Stimulated activated CD4-positive, alpha-beta T cell treated with anti-CD3 and anti-CD28 coated beads, Interleukin-12 subunit alpha, Interleukin-12 subunit beta, amount 100 ng/mL, for 24 hours (primary cell): ENCODE measurements at places on chromosomes 16 and 17.

GRCh38 chr17:62309396-62309795, 71.0 kb upstream of the EFCAB3 start:
- DNase-seq = no peak

DNA sequence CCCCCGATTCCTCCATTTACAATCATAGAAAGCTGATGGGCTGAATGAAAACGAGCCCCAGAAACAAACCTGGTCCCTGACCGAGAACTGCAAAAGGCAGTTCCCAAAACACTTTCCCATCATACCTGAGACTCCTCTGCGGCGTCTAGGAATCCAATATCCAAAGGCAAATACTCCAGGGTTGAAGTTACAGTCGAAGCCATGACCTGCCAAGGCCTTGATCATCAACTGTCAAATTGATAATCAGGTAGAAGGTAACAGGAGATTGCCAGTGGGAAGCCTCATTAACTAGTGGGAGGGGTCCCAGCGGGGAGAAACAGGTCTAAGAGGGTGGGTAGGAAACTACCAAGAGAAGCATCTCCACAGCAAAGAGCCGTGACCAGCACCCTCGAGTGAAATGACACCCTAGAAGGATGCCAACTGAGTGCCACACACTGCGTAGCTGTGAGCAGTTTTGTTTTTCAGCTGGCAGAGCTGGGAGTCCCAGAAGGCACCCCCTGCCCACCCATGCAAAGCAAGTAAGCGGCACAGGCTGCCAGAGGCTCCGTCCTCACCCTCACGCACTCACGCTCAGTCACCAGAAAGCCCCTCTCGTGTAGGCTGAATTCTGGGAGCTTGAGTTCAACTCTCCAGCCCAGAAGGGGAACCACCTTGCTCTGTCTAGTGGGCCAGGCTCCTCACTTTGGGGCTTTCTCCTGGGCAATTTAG, 146.1 kb downstream of the GAS7 start:
- no peak for DNase-seq

GRCh38 chr17:30476726-30477082, 504 bp upstream of the GOSR1 start:
- peak; percentile 2 for DNase-seq

DNA sequence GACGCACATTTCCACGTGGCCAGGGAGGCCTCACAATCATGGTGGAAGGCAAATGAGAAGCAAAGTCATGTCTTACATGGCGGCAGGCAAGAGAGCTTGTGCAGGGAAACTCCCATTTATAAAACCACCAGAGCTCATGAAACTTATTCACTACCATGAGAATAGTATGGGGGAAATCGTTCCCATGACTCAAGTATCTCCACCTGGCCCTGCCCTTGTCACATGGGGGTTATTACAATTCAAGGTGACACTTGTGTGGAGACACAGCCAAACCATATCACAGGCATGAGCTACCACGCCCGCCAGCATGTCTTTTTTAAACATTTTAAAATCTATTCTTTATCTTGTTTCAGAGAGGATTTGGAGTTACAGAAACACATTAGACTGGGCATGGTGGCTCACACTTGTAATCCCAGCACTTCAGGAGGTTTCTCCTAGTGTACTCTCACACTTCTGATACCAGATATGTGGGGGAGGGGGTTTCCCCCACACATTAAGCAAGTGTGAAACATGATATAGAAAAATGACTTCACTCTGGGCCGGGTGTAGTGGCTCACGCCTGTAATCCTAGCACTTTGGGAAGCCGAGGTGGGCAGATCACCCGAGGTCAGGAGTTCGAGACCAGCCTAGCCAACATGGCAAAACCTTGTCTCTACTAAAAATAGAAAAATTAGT, 5.6 kb upstream of the ATMIN start:
- DNase-seq = no peak

DNA sequence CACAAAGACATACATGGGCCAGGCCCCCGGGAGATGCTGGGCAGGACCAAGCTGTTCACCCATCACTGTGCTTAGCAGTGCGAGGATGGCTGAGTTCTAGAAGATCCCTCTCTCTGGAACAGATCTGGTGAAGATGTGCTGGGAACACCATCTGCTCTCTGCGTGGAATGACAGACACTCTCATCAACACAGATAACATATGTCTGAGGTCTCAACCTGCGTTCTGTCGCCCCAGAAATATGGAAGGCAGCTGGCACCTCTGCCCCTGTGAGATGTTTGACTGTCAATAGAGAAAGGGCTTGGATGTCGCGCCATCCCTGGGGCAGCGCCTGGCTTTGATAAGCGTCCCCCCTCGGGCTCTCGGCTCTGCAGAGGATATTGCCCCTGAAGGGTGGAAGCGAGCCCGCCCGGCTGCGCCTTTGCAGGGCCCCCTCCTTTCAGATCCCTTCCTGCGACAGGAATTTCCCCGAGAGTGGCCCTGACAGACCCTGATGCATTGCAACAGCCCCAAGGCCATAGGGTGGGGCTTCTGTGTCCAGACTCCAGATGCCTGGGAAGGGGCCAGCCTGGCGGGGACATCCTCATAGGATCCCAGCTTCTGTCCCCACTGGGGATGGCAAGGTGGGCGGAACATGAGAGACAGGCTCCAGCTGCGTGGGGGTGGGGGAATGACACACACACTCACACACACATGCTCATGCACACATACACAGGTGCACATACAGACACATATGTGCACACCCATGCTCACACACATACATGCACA, 86.9 kb upstream of the ZNF469 start:
- no peak for DNase-seq

GRCh38 chr16:11032000-11032921, 87.9 kb downstream of the CLEC16A start:
- DNase-seq = no peak

DNA sequence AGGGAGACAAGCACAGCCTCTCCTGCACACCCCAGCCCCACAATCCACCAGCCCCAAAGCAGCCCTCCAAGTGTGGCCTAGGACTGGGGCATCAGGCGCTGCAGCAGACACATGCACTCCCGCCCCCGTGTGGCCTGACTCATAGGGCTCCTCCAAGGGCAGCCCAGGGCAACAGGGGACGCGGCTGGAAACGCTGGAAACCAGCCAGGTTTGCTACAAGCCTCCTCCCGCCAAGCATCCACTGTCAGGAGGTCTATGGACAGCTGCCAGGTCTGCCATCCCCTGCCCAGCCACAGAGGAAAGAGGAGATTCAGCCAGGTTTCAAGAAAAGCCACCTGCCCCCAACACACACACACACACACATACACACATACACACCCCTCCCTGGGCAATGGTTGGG, 25.8 kb downstream of the SRCIN1 start:
- DNase-seq = no peak

GRCh38 chr17:40720899-40721298, 17.3 kb upstream of the KRT24 start:
- DNase-seq = no peak
